Chondrocyte (in vitro differentiated cells): ENCODE measurements at places on chromosomes 1 and 21. TPM values are rescaled to one million over a fixed set of nuclear protein-coding genes. Genes with fewer than 3 reads are reported as not detected.

- no peak for DNase-seq
- H3K4me3 ChIP-seq = peak overlapping the region; percentile 81
- H3K4me1 ChIP-seq = peaks cover 14% of the 10 kb centered on the region
- peaks cover 11% of the 10 kb centered on the region for H3K27me3 ChIP-seq
Observed at GRCh38 chr1:115642168-115643072, 650 bp downstream of the VANGL1 start.

DNA sequence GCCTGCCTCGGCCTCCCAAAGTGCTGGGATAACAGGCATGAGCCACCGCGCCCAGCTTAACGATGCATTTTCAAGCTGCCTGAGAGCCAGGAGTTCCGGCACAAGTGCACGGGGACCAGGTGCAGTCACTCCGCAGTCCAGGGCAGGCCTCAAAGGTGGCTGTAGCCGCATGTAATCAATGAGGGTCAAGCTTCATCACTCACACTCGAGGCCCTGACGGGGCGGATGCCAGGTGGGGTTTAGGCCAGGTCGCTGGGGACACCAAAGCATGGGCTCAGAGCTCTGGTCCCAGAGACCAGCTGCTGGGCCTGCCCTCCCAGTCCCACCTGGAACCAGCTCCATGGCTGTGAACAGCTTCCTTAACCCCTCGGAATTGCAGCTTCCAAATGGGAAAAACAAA, 26.1 kb upstream of the GPR153 start:
- H3K27me3 ChIP-seq = no peaks in the 10 kb centered on the region
- no peaks in the 10 kb centered on the region for H3K36me3 ChIP-seq
- peaks cover 14% of the 10 kb centered on the region for H3K4me1 ChIP-seq
- no peak overlapping the region for H3K4me3 ChIP-seq

- H3K4me3 ChIP-seq = no peak overlapping the region
- no peaks in the 10 kb centered on the region for H3K27me3 ChIP-seq
- no peak for DNase-seq
- no peak overlapping the region for H3K27ac ChIP-seq
Observed at GRCh38 chr1:81899214-81899821, 98.6 kb downstream of the ADGRL2 start.

- H3K27me3 ChIP-seq = no peaks in the 10 kb centered on the region
- H3K27ac ChIP-seq = no peak overlapping the region
- H3K4me1 ChIP-seq = peaks cover 46% of the 10 kb centered on the region
- DNase-seq = no peak
- H3K4me3 ChIP-seq = no peak overlapping the region
- no peaks in the 10 kb centered on the region for H3K36me3 ChIP-seq
Observed at GRCh38 chr1:67838180-67838910, 5.1 kb upstream of the GNG12 start.

DNA sequence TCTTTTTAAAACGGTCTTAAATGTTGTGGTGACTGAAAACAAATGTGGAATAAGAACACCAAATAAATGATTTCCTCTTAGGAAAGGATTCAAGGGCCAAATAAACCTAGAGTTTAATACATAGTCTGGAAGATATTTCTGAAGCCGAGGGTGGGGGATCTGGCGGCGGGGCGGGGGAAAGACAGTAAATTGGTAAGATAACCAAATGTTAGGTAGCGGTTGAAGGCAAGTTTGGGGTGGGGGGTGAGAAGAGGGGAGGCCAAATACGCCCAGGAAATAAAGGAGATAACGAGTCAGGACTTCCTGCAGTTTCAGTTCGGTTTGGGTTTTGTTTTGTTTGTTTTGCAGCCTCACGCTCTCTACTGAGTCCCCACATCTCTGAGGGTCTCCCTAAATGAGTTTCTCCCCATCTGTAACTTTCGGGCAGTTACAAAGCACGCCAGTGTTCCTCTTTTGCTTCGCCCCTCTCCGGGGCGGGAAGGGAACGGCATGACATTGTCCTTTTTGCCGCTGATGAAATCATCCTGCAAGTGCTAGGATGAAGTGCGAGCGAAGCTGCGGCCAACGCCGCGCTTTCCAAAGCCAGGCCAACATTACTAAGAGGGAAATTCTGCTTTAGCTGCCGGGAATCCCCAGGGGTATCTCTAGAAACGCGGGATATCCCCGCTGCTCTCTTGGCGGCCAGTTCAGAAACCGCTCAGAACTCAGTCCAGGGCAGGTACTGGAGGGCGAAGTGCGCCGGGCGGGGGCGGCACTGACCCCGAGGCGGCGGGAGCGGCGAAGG, 844 bp downstream of the NIBAN1 start:
- peak overlapping the region; percentile 93 for H3K4me3 ChIP-seq
- H3K27me3 ChIP-seq = peaks cover 2% of the 10 kb centered on the region
- H3K36me3 ChIP-seq = no peaks in the 10 kb centered on the region

DNA sequence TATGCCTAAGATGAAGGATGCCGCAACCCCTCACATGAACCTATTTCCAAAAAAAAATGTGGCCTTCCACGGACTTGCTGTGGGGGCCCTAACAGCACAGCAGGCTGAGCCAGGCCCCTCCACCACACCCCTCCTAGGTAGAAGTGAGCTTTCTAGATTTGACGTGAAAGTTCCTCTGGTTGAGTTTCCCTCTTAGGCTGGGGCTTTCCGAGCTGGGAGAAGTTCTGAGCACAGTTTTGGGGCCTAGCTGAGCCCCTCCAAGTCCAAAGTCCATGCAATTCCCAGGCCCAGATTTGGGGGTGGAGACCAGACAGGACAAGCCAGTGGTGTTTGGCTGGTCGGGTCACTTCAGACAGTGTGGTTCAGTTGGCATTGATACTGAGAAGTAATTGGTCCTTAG, 13.8 kb upstream of the PHLDA3 start:
- no peak overlapping the region for H3K4me3 ChIP-seq
- no peaks in the 10 kb centered on the region for H3K27me3 ChIP-seq
- peaks cover 33% of the 10 kb centered on the region for H3K4me1 ChIP-seq
- H3K36me3 ChIP-seq = no peaks in the 10 kb centered on the region
- no peak for DNase-seq
- no peak overlapping the region for H3K27ac ChIP-seq

- H3K27ac ChIP-seq = no peak overlapping the region
- peaks cover 35% of the 10 kb centered on the region for H3K27me3 ChIP-seq
- DNase-seq = no peak
- H3K4me1 ChIP-seq = peaks cover 3% of the 10 kb centered on the region
- peaks cover 2% of the 10 kb centered on the region for H3K36me3 ChIP-seq
Observed at GRCh38 chr1:224106568-224107281, 7.2 kb upstream of the FBXO28 start.

- no peak overlapping the region for H3K4me3 ChIP-seq
- no peaks in the 10 kb centered on the region for H3K27me3 ChIP-seq
- peaks cover 19% of the 10 kb centered on the region for H3K4me1 ChIP-seq
- peak overlapping the region; percentile 20 for H3K27ac ChIP-seq
- no peaks in the 10 kb centered on the region for H3K36me3 ChIP-seq
Observed at GRCh38 chr1:27496604-27497155, 6.7 kb upstream of the WASF2 start.

GRCh38 chr1:87916965-87917364, 588.3 kb downstream of the LMO4 start:
- no peaks in the 10 kb centered on the region for H3K27me3 ChIP-seq
- no peak overlapping the region for H3K4me3 ChIP-seq
- DNase-seq = no peak
- H3K36me3 ChIP-seq = peaks cover 6% of the 10 kb centered on the region

- H3K27me3 ChIP-seq = no peaks in the 10 kb centered on the region
- peaks cover 5% of the 10 kb centered on the region for H3K36me3 ChIP-seq
- H3K4me3 ChIP-seq = peak within 1 kb of the TSS; percentile 96
- peak; percentile 98 for DNase-seq
- H3K27ac ChIP-seq = peak within 1 kb of the TSS; percentile 95
- peaks cover 39% of the 10 kb centered on the region for H3K4me1 ChIP-seq
Observed at GRCh38 chr1:40691538-40692428, at the start of gene NFYC. Gene NFYC, plus strand, starts transcription at chr1:40691704. Its CDS starts 47,140 bp downstream, at chr1:40738844.

- no peak for DNase-seq
- peaks cover 4% of the 10 kb centered on the region for H3K27me3 ChIP-seq
- no peaks in the 10 kb centered on the region for H3K36me3 ChIP-seq
- H3K4me3 ChIP-seq = no peak overlapping the region
Observed at GRCh38 chr1:164137273-164137925, 421.6 kb upstream of the PBX1 start.

GRCh38 chr1:231310391-231310934, 27.2 kb downstream of the EXOC8 start:
- H3K27me3 ChIP-seq = no peaks in the 10 kb centered on the region
- no peak overlapping the region for H3K27ac ChIP-seq
- no peak for DNase-seq
- no peak overlapping the region for H3K4me3 ChIP-seq

- H3K4me3 ChIP-seq = no peak overlapping the region
- no peak overlapping the region for H3K27ac ChIP-seq
- H3K27me3 ChIP-seq = no peaks in the 10 kb centered on the region
- no peaks in the 10 kb centered on the region for H3K4me1 ChIP-seq
- DNase-seq = no peak
Observed at GRCh38 chr21:15309022-15309590, 244.3 kb upstream of the NRIP1 start.

DNA sequence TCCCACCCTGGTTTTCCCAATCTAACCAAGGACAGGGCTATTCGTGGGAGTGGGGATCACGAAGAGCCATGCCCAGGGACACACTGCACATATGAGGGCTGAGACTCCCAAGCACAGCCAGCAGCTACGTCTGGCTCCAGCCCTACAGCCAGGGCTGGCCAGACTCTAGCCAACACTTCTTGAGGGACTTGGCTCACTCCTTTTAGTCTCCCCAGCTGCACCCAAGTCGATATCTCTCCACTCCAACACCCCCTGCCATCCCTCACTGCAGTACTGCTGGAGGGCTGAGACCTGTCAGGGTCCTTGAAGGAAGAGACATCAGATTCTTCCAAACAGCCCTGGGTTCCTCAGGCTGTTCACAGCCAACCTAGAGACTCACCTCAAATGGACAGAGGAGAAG, 62.6 kb downstream of the CD46 start:
- H3K36me3 ChIP-seq = peaks cover 11% of the 10 kb centered on the region
- no peak for DNase-seq
- H3K4me1 ChIP-seq = peaks cover 33% of the 10 kb centered on the region

- H3K4me3 ChIP-seq = no peak overlapping the region
- peaks cover 15% of the 10 kb centered on the region for H3K4me1 ChIP-seq
- peaks cover 8% of the 10 kb centered on the region for H3K27me3 ChIP-seq
- DNase-seq = no peak
Observed at GRCh38 chr21:43211072-43211759, 42.4 kb downstream of the CRYAA start.

DNA sequence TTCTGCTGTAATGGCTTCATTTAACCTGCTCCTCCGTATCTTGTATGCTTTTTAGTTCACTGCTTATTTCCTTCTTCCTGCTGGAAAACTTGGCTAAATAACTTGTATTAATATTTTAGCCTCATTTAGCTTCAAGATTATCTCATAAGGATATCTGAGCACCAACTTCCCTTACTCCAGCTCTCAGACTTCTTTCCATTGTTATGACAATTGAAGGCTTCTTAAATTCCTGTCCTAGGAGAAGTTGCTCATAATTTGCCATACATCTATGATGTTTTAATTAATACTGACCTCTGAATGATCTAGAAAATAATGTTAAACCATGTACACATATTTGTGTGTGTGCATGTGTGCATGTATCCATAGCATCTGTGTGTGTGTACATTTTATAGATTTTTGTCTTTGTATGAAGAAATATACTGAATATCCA, 1524.4 kb upstream of the TPTE start:
- no peaks in the 10 kb centered on the region for H3K27me3 ChIP-seq
- H3K27ac ChIP-seq = no peak overlapping the region
- H3K36me3 ChIP-seq = no peaks in the 10 kb centered on the region
- H3K4me3 ChIP-seq = no peak overlapping the region
- no peaks in the 10 kb centered on the region for H3K4me1 ChIP-seq

DNA sequence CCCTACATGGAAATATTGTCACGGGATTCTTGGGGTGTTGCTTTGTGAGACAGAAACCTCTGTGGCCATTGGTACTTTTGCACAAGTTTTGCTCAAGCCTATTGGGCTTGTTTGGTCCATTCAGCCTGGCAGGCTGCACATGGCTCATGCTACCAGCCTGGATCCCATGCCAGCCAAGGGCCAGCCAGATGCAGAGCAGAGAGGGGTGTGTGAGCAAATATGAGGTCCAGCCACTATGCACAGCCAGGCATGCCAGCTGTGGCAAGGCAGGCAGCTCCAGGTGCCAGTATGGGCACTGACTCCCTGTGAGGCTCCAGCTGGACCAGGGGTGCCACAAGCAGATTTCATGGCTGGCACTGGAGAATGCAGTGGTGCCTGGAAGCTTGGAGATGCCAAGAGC, 6.7 kb upstream of the CHD1L start:
- no peak overlapping the region for H3K4me3 ChIP-seq
- no peaks in the 10 kb centered on the region for H3K36me3 ChIP-seq
- no peak overlapping the region for H3K27ac ChIP-seq
- DNase-seq = no peak

DNA sequence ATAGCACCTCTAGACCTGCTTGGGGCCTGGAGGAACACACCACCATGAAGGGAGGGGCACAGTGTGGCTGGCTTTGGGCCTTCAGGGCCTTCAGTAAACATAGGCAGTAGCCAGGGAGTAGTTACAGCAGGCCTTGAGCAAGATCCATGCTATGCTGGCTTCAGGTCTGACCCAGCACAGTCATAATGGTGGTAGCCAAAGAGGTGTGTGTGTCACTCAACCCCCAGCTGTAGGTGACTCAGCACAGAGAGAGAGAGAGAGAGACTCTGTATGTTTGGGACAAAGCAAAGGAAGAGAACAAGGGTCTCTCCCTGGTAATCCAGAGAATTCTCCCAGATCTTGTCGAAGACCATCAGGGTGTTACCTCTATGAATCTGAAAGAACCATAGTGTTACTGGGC, 250.5 kb upstream of the PKN2 start:
- no peaks in the 10 kb centered on the region for H3K4me1 ChIP-seq
- no peaks in the 10 kb centered on the region for H3K27me3 ChIP-seq
- H3K36me3 ChIP-seq = peaks cover 2% of the 10 kb centered on the region
- H3K27ac ChIP-seq = no peak overlapping the region

- peaks cover 34% of the 10 kb centered on the region for H3K4me1 ChIP-seq
- no peaks in the 10 kb centered on the region for H3K36me3 ChIP-seq
- DNase-seq = no peak
- no peaks in the 10 kb centered on the region for H3K27me3 ChIP-seq
Observed at GRCh38 chr1:21149855-21150432, 26.8 kb downstream of the EIF4G3 start.

- peaks cover 30% of the 10 kb centered on the region for H3K4me1 ChIP-seq
- no peaks in the 10 kb centered on the region for H3K36me3 ChIP-seq
- no peak overlapping the region for H3K27ac ChIP-seq
Observed at GRCh38 chr1:87167157-87167789, 161.4 kb upstream of the LMO4 start.

- H3K36me3 ChIP-seq = no peaks in the 10 kb centered on the region
- DNase-seq = no peak
- H3K27me3 ChIP-seq = no peaks in the 10 kb centered on the region
- no peak overlapping the region for H3K27ac ChIP-seq
- H3K4me1 ChIP-seq = peaks cover 24% of the 10 kb centered on the region
Observed at GRCh38 chr1:230794871-230795605, 47.9 kb downstream of the CAPN9 start.

GRCh38 chr1:3673381-3674099, 21.2 kb downstream of the TP73 start:
- H3K27ac ChIP-seq = no peak overlapping the region
- peak; percentile 81 for DNase-seq
- H3K4me1 ChIP-seq = peaks cover 9% of the 10 kb centered on the region
- H3K27me3 ChIP-seq = no peaks in the 10 kb centered on the region
- no peaks in the 10 kb centered on the region for H3K36me3 ChIP-seq

The PCP4 gene
- total RNA-seq = not detected in 3 replicates

The SH2D5 gene
- total RNA-seq = 0.15 to 1.1 TPM (median 0.75 TPM) in 3 replicates

The SLX9 gene
- 20.4 to 27.4 TPM (median 24.0 TPM) in 3 replicates for total RNA-seq

The DCST1 gene
- total RNA-seq = not detected in 3 replicates

The SLC19A1 gene
- 6.5 to 12.7 TPM (median 7.8 TPM) in 3 replicates for total RNA-seq

The MIXL1 gene
- total RNA-seq = 0.17 TPM in 1 of 3 replicates, not detected in the others

The ELAPOR1 gene
- 0.46 to 1.2 TPM (median 0.97 TPM) in 3 replicates for total RNA-seq

The HCN3 gene
- total RNA-seq = 4.3 to 4.4 TPM (median 4.4 TPM) in 3 replicates

The KCNAB2 gene
- total RNA-seq = 4.2 to 7.3 TPM (median 5.2 TPM) in 3 replicates

The CD84 gene
- not detected in 3 replicates for total RNA-seq

The OR2T29 gene
- not detected in 3 replicates for total RNA-seq

The SPRR3 gene
- not detected in 3 replicates for total RNA-seq

The HIVEP3 gene
- total RNA-seq = 3.6 to 5.6 TPM (median 4.5 TPM) in 3 replicates
